ENCODE measurements at places on chromosomes 7 and 10.

GRCh38 chr7:108455998-108456677 lies at the start of gene NRCAM:
Gene NRCAM, minus strand, starts transcription at chr7:108456436. Its CDS starts 216,372 bp downstream, at chr7:108240064.
- DNase-seq = peak; percentile 16

GRCh38 chr10:34172936-34173533 lies 642.1 kb downstream of the PARD3 start:
- DNase-seq = peak; percentile 24

- no peak for DNase-seq
Observed at GRCh38 chr7:50267525-50268041, 36.9 kb upstream of the IKZF1 start.

DNA sequence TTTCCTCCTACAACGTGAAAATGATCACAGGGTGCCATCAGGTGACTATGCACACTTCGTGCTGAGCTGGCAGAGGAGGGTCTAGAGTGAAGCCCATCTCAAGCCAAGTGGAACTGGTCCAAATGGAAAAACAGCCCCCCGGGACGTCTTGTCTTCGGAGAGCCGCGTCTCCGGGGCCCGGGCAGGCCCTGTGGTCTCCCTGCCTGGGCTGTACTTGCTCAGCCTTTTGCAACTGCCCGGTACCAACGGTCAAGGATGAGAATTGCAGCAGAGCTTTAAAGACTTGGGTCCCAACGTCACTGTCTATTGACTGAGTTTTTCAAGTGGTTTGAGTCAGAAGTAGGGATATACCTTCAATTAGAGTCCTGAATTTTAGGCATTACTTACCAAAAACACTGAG lies 315.5 kb downstream of the PTPRN2 start:
- no peak for DNase-seq

DNA sequence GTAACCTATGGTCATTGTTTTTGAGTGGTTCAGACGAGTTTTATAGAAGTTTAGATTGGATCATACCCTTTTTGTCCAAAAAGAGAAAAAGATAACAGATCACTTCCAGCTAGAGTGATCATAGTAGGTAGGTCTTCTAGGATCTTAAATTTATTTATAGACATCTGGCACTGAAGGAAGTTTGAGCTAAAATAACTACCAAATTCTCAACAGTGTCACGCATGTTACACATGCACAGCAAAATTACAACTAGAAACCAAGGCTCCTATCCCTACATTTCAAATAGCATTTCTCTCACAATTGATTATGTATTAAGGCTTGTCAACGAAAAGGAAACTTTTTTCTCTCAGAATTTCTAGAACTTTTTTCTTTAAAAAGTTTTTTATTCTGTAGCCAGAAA lies 2.3 kb downstream of the CALU start:
- no peak for DNase-seq

- no peak for DNase-seq
Observed at GRCh38 chr7:46126675-46127300, 205.7 kb upstream of the IGFBP3 start.

GRCh38 chr10:6348096-6348874 lies 145.6 kb downstream of the PFKFB3 start:
- DNase-seq = peak; percentile 97

GRCh38 chr7:6382817-6383216 lies 64.9 kb downstream of the DAGLB start:
- DNase-seq = peak; percentile 88

DNA sequence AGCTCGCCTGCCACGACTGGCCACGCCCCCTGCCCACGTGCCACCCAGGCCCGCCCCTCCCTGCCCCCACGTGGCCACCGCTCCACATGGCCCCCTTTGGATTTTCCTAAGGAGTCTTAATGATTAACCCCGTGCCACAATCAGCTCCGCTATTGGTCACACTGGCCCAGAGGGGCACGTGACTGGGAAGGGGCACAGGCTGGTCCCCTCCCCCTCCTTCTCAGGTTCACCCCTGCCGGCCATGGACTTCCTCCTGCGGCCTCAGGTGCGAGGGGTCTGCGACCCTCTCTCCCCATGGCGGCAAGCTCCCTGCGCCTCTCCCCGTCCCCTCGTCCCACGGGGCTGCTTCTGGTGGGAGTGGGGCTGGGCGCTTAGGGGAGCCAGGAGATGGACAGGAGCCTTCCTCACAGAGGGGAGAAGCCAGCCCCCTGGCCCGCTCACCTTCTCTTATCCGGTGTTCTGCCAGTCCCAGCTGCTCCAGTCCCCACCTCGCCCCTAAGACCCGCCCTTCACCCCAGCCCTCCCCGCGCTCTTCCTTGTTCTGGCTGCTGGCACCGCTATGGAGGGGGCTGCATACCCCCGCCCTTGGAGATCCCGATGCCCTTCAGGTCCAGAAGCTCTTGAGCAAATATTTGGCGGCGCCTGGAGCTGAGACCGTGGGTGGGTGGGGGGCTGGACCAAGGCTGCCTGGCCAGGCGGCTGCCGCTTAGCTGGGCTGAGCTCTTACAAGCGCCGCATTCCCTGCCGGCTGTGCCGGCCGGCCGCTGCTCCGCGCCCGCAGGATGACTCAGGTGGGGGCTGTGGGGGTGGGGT lies 3.2 kb downstream of the SLC4A2 start:
- no peak for DNase-seq

- DNase-seq = peak; percentile 64
Observed at GRCh38 chr10:63720072-63720537, 198.9 kb downstream of the REEP3 start.

Measured in suppressor macrophage treated with lipopolysaccharide for 4 hours (primary cell).